Stimulated activated CD4-positive, alpha-beta T cell treated with anti-CD3 and anti-CD28 coated beads, Interleukin-12 subunit alpha, Interleukin-12 subunit beta, amount 100 ng/mL, for 48 hours (primary cell): ENCODE measurements at places on chromosomes 5 and 9.

DNA sequence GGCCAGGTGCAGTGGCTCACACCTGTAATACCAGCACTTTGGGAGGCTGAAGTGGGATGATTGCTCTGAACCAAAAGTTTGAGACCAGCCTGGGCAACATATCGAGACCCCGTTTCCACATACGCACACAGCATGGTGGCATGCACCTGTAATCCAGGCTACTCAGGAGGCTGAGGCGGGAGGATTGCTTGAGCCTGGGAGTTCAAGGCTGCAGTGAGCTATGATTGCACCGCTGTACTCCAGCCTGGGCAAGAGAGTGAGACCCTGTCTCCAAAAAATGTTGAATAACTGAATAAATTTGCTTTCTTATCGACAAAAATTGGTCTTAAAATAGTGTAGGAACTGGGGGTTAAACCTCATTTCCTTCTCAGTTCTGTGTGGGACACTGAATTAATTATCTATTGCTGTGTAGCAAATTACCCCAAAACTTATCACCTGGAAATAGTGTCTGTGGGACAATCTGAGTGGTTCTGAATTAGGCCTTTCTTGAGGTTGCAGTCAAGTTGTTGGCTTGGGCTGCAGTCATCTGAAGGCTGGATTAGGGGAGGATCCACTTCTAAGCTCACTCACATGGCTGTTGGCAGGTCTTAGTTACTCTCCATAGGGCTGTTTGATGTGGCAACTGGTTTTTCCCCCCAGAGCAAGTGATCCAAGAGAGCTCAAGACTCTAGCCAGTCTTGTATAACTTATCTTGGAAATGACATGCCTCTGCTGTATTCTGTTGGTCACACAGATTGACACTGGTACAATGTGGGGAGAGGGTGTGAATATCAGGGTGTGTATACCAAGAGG lies 2.0 kb downstream of the SNX30 start:
- DNase-seq: no peak

DNA sequence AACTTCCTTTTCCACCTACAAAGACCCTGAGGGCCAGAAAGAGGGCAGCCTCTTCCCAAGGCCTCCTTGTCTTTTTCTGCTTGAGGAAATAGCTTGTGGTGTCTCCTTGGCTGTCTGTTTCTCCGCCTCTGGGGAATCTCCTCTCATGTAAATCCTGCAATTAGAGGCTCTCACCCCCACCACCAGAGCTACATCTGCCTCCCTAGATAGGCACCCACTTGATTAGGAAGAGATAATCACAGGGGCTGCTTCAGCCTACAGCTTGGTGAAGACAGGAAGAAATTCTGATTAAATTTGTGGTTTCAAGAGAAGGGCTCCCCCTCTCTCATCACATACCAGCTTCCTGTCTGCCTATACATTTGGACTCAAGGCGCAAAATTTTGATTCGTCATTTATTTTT lies 75.6 kb downstream of the TLR4 start:
- DNase-seq: no peak

- DNase-seq: peak; percentile 53
Observed at GRCh38 chr9:127214421-127215267, 49.9 kb upstream of the GARNL3 start.

DNA sequence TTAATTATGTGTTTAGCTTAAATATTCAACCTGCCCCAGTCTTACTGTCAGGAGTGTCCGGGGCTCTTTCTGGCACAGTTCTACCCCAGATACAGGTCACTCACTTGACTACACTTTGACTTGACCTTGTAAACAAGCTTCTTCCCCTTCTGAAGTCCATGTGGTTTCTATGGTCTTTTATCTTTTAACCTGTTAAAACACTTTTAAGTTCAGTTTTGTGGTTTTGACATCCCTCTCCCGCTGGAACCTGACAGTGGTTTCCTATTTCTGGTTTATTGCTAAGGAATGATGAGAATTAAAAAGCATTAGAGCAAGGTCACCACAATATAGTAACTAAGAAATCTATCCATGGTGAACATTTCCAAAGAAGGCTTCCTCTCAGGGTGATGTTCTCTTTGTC lies 300.1 kb downstream of the TMEM167A start:
- no peak for DNase-seq
